ENCODE measurements at places on chromosomes 2 and 18.

DNA sequence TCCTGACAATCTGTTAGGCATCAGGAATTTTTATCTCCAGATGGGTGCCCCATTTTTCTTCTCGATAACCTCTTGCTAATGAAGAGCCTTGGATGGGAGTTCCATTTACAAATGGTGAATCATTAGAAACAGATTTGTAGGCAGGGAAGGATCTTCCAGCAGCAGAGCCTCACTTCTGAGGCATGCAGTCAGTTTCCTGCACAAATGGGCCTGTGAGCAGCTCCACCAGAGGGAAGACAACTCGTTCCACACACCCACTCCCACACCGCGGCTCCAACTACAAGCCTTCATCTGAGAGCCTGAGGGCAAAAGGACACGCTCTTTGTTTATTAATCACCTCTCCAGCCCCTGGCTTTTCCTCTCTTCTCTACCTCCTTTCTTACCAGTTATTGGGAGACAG is 108.5 kb downstream of the CTAGE1 start:
- DNase-seq: no peak

DNA sequence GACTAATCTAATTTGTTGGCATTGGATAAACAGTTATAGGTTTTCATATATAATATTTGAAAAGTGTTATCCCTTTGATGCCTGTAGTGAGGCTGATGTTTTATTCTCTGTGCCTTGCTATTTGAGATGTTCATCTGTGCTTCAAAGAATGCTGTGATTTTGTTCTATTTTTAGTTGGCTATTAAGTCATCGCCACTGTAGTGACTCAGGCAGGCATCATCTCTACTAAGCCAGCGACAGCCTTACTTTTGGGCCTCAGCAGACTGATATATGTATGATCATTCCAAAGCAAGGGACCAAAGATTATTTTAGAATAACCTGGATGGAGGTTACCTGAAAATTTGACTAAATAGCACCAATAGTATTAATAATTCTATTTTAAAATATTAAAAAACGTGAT is 1674.5 kb upstream of the NXPH2 start:
- DNase-seq: no peak

GRCh38 chr2:44572196-44572900 is 210.6 kb downstream of the CAMKMT start:
- no peak for DNase-seq

- no peak for DNase-seq
These were observed 28.6 kb upstream of the VWC2L start for GRCh38 chr2:214382229-214382628.

GRCh38 chr18:79982736-79983135 is 5.6 kb downstream of the TXNL4A start:
- DNase-seq: no peak

- no peak for DNase-seq
These were observed 8.5 kb upstream of the LBH start for GRCh38 chr2:30222636-30223360.

DNA sequence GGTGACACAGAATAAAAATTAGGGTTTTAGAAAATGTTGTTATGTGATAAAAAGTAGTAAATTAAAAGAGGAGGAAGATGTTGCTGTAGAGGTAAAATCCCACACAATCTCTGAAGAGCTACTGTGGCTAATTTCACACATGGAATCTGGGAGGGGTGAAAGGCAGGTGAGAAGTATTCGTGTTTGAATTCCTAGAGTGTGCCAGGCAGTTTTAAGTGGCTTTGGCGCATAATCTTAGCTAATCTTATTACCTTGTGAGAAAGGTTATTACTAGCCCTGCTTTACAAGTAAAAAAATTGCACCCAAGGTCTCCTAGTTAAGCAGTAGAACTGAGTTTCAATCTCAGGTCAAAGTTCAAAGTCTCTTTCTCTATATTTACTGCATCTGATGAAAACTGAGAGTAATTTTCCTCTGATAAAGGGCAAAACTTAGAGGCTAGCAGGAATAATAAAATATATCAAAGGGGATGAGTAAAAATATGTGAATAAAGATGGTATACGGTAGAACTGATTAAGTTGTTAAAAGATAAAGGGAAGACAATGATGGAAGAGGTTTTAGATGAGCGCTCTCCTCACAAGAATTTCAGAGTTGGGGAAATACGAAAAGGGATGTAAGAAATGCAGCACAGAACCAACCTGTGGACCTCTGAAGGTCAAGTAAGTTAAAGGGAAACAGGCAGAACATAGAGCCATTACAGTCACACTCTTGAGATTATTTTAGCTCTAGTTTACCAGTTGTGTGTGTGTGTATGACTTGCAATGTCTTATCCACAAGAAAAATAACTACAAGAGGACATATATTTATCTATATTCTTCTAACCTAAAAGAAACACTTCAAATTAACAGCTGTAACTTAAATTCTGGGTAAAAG is 34.8 kb downstream of the GAREM1 start:
- DNase-seq: no peak

DNA sequence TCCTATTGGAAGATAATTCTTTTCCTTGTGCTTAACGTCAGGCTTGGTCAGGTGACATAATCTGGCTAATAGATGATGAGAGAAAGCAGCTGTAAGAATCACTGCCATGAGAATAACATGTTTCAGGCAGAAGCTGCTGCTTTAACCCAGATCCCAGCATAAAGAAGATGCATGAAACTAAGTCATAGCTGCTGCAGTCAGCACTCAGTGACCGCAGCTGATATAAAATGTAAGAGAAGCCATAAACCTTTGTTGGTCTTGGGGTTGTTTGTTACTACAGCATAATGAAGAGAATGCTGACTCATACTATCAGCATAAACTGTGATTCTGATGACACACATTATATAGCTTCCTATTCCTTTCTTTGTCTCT is 274.3 kb upstream of the TRIB2 start:
- DNase-seq: no peak

DNA sequence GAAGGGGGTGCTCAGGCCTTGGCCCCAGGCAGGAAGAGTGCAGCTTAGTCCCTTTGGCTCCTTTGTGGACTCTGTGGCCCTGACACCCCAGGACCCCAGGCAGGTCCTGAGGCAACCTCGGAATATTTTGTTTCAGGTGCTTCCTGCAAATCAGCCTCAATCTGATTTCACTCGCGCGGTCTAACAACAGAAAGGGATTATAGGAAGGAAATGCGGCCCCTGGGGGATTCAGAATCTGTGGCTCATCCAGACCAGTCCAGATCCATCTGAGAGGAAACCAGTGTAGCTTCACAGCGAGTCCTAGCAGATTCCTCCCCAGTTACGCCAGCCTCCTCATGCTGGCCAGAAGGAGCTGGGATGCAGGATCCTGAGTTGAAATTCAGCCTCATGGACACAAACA is 59.5 kb upstream of the YWHAQ start:
- DNase-seq: no peak

DNA sequence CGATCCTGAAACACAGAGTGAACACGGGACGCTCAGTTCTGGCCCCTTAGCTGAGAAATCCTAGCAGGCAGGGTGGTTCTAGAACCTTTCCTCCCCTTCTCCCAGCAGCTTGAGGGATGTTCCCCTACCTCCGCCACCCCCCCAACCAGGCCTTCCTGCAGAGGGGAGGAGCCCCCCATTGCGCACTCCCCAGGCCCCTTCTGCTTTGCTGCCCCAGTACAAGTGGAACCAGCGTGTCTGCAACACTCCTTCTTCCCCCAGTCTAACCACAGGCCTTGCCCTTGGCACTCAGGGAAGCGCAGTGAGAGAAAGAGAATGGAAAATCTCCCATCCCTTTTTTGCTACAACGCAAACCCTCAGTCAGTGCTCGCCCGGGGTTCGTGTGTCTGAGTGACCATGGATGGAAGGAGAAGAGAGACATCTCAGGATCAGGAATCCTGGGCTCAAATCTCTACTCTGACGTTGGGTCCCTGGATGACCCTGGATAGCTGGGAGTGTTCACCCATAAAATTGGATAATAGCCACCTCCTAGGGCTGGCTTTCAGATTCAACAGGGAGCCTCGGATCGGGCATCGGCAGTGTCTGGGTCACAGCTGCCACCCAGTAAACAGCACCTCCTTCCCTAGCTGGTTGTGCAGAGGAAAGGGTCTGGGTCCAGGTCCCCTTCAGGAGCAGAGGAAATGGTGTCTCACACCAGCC is 3.7 kb downstream of the NPPC start:
- DNase-seq: no peak

DNA sequence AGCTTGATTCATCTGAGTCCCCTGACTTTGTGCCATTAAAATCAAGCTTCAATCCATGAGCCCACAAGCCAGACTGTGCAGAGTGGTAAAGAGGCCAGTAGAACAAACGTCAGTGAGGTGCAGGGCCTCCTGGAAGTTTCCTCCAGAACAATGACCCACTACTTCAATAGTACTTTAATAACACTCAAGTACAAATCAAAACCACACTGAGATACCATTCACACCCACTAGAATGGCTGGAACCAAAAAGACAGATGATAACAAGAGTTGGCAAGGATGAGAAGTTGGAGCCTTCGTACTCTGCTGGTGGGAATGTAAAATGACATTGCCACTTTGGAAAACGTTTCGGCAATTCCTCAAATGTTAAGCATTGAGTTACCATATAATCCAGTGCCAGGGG is 181.1 kb downstream of the TMEM163 start:
- no peak for DNase-seq

GRCh38 chr18:74116633-74117554 is 30.7 kb downstream of the FBXO15 start:
- no peak for DNase-seq

DNA sequence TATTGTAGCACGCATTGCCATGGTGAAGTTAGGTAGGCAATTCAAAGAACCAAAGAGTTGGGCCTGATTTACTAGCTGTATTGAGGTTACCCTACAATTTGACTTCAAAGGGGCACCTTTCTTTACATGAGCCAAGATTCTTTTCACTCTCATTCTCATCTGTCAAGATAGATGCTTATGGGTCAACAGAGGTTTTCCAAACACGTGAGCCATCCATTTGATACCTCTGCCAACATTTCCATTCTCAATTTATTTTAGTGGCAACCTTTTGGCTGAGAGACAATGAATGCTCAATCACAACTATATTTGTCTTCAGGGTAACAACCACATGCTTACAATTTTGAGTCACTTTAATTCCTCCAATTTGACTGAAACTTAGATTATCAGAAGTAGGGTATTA is 370.6 kb upstream of the CDH20 start:
- no peak for DNase-seq

- DNase-seq: no peak
These were observed 3.1 kb upstream of the RIOK3 start for GRCh38 chr18:23450022-23450421.

- no peak for DNase-seq
These were observed 33.9 kb downstream of the ZBTB7C start for GRCh38 chr18:48375150-48375800.

- DNase-seq: no peak
These were observed 319.9 kb downstream of the AGPS start for GRCh38 chr2:177712462-177712861.

- DNase-seq: no peak
These were observed 620.6 kb upstream of the ID2 start for GRCh38 chr2:8061219-8061618.

- DNase-seq: no peak
These were observed 834 bp downstream of the ZNF638 start for GRCh38 chr2:71332435-71332796.

GRCh38 chr2:188028739-188029138 is 262.9 kb upstream of the GULP1 start:
- no peak for DNase-seq

DNA sequence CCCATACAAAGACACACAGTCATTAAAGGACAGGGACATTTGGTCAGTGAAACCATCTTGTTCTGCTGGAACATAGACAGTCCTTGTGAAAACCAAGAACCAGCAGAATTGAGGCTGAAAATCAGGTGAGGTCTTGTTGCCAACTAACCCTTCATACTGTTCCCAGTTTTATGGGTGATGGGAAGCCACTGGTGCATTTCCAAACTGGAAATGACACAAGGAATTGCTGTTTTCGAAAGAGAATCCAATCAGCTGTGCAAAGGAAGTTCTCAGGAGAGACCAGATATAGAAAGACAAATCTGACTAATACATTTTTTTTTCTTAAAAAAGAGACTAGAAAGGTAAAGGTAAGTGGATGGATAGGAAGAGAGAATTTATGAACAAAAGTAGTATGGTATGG is 948.2 kb downstream of the TSN start:
- no peak for DNase-seq

DNA sequence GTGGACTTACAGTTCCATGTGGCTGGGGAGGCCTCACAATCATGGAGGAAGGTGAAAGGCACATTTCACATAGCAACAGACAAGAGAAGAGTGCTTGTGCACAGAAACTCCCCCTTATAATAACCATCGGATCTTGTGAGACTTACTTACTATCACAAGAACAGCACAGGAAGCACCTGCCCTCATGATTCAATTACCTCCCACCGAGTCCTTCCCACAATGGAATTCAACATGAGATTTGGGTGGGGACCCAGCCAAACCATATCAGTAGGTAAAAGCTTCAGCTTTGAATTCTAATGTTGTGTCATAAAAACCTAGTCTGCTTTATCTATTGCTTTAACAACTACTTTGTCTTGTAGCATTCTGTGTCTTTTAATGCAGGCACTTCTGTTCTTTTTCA is 140.4 kb upstream of the PIK3C3 start:
- DNase-seq: no peak

DNA sequence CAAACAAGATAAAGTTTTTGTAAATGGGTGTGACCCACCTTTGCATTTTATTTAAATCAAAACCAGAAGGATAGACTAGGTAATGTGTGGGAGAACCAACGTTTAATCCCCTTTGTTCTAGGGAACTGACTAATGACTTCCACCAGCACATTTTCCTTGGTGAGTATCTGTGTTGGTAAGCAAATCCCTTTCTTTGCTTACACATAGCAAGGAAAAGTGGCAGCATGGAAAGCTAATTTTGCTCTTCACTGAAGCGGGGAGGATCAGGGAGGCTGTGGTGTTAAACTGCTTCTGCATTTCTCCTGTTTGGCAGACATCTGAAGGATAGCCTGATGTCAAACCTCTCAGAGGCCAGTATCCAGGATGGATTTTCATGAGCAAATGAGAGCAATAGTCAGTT is 331.1 kb downstream of the PTPRM start:
- DNase-seq: no peak

GRCh38 chr2:83602753-83603152 is 856.3 kb downstream of the SUCLG1 start:
- no peak for DNase-seq

GRCh38 chr2:146992057-146992456 is 852.8 kb upstream of the ACVR2A start:
- no peak for DNase-seq

GRCh38 chr2:239466755-239467271 is 66.0 kb upstream of the HDAC4 start:
- DNase-seq: no peak

GRCh38 chr18:79848579-79849327 is 51.0 kb downstream of the KCNG2 start:
- no peak for DNase-seq

DNA sequence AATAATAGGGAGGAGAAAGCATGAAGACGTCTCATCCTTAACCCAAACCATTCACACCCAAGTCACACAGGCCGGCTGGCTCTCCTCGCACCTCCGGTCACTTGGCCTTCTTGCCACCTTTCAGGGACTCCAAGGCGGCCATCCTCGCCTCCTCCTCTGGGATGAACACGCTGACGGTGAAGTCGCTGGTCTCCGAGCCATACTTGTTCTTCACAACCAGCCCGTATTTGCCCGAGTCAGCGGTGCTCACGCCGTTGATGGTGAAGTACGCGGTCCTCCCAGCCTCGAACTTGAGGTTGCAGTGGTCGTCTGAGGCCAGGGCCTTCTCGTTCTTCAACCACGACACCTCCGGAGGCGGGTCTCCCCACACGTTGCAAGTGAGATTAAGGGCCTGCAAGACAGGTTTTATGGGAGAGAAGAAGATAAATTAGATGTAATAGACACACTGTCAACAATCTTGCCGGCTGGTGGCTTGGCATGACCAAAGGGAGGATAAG is 54.3 kb upstream of the LPIN2 start:
- DNase-seq: no peak

- DNase-seq: no peak
These were observed 222.6 kb upstream of the LRRTM1 start for GRCh38 chr2:80527119-80527518.

Data from stimulated activated CD4-positive, alpha-beta T cell treated with anti-CD3 and anti-CD28 coated beads, Interleukin-15, amount 100 ng/mL, for 1 hour (primary cell).